Upper lobe of right lung (tissue), 1 donor: ENCODE measurements at places on chromosomes 1 and 21. TPM values are rescaled to one million over a fixed set of nuclear protein-coding genes. Genes with fewer than 3 reads are reported as not detected.
A peak's percentile ranks its signal among the peaks of the same experiment; 100 is the strongest.

The SH2D1B gene
- total RNA-seq = 1.9 TPM

The RGS8 gene
- not detected for total RNA-seq

The GLRX2 gene
- 19.0 TPM for total RNA-seq

The TNFRSF9 gene
- total RNA-seq = 0.49 TPM

The TMEM269 gene
- total RNA-seq = not detected

The LHX8 gene
- not detected for total RNA-seq

The TRAF5 gene
- total RNA-seq = 9.8 TPM

The DEPDC1 gene
- 0.17 TPM for total RNA-seq

GRCh38 chr1:44101328-44101727 lies 17.3 kb upstream of the KLF17 start:
- no peak for DNase-seq

GRCh38 chr1:83641796-83642443 lies 357.0 kb downstream of the TTLL7 start:
- DNase-seq = no peak

DNA sequence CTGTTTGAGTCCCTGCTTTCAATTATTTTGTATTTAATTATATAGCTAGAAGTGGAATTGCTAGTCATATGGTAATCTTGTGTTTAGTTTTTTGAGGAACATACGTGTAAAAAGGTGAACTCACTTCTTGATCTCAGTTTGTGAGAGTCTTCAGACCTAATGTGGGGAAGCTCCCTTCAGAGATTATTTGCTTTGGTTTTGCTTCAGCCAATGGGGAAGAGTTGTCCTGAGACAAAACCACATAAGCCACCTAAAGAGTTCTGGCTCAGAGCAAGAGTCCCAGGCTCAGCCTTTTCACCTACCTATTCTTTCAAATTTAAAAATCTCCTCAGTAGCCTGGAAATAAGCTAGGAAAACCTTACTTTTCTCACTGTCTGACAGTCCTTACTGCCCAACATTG lies 138.4 kb downstream of the UCK2 start:
- no peak for DNase-seq

DNA sequence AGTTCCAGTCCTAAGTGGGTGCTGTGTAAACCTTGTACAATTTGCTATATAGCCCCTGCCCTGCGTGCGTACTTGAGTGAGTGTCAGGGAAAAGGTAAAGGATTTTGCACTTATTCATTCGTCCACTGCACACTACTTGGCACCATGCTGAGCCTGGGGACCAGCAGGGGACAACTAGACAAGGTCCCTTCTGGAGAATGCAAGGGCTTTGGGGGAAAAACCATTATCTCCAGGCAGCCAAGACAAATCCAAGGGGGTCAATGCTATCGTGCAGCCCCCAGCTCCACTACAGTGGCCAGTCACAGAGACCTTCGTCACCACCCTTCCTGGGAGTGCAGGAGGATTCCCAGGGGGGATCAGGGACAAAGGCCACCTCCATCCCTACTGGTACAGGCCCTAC lies 39.7 kb downstream of the MATN1 start:
- DNase-seq = peak; percentile 23

- no peak for DNase-seq
Observed at GRCh38 chr21:46532080-46532479, 72.8 kb downstream of the S100B start.

DNA sequence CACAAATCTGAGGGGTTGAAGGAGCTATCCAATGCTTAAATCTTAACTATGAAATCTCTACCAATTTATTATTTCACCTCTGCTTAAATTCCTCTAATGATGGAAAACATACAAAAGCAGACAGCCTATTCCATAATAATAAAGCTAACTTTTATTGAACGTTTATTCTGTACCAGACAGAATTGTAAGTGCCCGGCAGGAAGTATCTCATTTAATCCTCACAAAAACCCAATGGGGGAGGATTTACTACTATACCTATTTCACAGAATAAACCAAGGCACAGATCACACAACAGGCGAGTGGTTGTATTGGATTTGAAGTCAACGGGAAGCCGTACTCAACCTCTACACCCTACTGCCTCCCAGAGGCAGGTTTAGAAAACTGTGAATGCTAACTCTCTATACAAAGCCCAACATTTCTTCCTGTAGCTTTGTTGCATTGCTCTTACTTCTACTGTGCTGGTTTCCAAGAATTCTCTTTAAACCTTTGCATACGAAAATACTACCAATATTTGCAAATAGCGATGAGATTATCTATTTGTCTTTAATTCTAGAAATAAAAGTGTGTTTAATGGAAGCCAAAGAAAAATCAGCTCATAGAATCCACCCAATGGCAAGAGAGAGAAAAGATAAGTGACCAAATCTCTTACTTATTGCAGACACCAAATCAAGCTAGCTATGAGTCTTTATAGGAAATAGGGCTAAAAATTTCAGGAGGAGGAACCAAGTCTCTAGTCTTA lies 33.5 kb upstream of the C1orf53 start:
- no peak for DNase-seq

DNA sequence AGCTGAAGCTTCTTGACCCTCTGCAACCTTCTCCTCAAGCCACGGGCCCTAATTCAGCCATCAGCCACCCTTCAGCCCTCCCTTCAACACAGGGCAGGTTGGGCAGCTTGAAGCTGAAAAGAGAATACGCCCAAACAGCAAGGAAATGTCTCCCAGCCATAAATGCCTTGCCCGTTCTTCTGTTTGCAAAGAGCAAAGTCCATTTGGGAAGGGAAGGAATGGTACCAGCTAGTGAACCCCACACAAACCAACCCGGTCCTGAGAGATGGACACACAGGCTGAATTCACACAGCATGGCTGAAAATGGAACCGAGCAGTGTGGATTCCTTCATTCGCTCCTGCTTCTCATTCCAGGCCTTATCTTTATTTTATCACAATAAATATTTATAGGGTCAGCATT lies 11.5 kb downstream of the PLEKHA6 start:
- DNase-seq = no peak

GRCh38 chr1:45403298-45403697 lies 63.1 kb upstream of the MUTYH start:
- no peak for DNase-seq

DNA sequence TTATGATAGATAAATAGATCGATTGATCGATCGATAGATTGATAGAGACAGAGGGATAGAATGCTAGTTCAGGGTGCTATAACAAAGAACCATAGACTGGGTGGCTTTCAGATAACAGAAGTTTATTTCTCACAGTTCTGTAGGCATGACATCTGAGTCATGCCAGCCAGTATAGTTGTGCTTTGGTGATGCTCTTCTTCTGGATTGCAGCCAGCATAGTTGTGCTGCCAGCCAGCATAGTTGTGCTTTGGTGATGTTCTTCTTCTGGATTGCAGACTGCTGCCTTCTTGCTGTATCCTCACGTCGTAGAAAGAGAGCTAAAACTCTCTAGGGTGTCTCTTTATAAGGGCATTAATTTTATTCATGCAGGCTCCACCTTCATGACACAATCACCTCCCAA lies 860.8 kb downstream of the BRINP3 start:
- DNase-seq = no peak

DNA sequence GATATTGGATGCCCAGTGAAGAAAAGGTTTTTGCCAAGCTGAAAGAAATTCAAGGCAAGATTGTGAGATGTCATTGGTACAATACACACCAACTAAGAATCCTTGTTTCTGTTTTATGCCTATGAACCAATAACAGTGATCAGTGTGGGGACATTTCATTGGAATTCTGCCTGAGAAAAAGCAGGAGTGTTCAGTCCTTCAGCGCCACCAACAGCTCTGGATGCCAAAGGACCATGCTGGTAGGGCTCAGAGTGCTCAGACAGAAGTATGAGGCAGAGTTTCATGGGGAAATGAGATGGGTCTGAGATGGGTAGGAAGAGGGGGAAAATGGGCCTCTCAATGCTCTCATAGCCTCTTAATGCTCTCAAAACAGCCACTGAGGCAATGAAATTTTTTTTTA lies 56.5 kb downstream of the GABPA start:
- DNase-seq = no peak

- DNase-seq = no peak
Observed at GRCh38 chr1:169588785-169589485, 2.7 kb upstream of the F5 start.
